Liver (tissue), 10 donors: ENCODE measurements at places on chromosomes 5 and 9.

DNA sequence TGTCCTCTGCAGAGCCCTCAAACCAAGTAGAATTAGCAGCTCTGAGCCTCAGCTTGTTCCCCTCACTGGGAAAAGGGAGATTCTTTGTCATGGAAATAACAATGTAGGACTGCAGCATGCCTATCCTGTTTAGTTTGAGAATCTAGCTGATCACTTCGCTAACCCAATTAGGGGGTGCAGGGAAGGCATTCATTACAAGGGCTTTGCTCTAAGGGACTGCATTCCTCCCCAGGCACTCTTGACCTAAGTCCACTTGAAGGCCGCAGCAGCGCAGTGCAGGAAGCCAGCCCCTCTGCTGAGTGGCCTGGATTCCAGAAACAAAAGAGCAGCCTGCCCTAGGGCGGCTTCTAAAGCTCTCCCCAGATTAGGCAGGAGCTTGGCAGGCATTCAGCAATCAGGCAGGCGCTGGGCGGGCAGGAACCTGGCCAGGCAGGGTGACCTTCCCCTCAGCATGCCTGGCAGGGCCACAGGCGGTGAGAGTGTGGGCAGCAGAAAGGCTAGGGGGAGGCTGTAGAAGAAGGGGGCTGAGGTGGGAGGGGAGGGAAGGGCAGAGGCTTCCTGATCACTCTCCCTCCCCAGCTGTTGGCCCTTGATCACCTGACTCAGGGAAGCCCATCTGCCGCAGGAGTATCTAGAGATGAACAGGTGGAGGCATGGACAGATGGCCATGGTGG, 24.8 kb downstream of the CCNJL start:
- H3K27me3 ChIP-seq: no peaks in the 10 kb centered on the region
- H3K4me3 ChIP-seq: no peak overlapping the region
- H3K27ac ChIP-seq: no peak overlapping the region
- no peaks in the 10 kb centered on the region for H3K4me1 ChIP-seq
- no peak for DNase-seq
- H3K36me3 ChIP-seq: no peaks in the 10 kb centered on the region

DNA sequence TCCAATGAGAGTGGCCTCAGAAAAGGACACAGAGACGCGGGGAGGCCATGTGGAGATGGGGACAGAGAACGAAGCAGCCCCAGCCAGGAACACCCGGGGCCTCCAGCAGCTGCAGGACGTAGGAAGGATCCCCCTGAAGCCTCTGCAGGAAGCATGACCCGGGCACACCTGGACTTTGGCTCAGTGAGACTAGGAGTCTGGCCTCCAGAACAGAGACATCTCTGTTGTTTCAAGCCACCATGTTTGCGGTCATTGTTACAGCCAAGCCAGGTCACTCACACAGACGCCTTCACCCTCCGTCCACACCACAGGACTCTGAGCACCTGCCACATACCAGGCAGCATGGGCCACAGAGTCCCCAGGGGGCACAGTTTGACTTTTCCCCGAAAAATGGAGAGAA, 63.6 kb upstream of the SARDH start:
- DNase-seq: no peak
- H3K4me3 ChIP-seq: no peak overlapping the region
- no peaks in the 10 kb centered on the region for H3K27me3 ChIP-seq
- no peaks in the 10 kb centered on the region for H3K4me1 ChIP-seq
- H3K27ac ChIP-seq: no peak overlapping the region

GRCh38 chr5:54273715-54274114, 36.7 kb downstream of the ARL15 start:
- DNase-seq: no peak
- H3K36me3 ChIP-seq: no peaks in the 10 kb centered on the region
- no peaks in the 10 kb centered on the region for H3K27me3 ChIP-seq
- no peak overlapping the region for H3K27ac ChIP-seq

DNA sequence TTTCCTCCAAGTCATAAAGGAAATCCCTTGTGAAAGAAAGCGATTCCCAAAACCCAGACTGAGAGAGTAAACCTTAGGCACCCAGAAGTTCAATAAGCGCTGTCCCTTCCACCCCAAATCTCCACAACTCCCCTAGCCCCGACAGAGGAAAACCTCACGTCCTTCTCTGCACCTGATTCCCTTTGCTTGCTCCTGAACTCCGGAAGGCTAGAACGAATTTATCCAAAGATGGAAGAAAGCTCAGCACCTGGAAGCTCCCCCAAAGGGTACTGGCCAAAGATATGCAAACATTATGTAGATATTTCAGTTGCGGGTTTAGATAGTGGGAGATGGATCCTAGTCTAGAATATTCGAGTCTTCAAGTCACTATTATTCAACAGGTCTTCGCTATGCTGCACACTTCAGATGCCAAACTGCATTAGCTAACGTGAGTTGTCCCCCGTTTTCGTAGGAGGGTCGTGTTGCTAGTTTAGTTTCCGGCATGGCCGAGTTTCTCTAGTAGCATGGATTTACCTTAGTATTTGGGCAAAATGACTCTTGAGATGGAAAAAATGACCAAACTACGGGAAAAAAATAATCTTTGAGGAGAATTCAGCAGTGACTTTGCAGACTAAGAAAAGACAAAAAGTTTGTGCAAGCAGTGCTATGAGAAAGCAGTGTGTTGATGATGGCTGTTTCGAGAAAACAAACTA, 27.7 kb downstream of the NR2F1 start:
- peaks cover 18% of the 10 kb centered on the region for H3K4me1 ChIP-seq
- no peak overlapping the region for H3K27ac ChIP-seq
- no peak for DNase-seq
- peaks cover 3% of the 10 kb centered on the region for H3K27me3 ChIP-seq
- H3K36me3 ChIP-seq: no peaks in the 10 kb centered on the region
- H3K4me3 ChIP-seq: no peak overlapping the region

DNA sequence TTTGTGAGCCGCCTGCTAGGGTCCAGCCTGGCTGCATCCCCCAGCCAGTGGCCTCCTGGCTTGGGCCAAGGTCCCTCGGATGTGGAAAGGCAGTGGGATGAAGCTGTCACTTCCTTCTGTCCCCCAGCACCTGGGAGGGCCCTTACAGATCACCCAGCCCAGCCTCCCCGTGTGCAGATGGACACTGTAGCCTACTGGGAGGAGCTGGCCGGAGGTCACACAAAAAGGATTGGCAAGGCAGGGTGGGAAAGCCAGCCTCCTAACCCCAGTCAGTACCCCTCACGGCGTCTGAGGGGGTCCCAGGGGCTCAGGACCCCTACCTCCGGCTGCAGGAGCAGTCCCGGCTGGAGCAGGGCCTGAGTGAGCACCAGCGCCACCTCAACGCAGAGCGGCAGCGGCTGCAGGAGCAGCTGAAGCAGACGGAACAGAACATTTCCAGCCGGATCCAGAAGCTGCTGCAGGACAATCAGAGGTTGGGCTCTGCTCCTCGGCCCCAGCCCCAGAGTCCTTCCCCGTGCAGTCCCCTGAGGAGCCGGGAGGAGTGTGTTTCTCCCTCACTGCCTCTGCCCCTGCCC, 28.3 kb downstream of the LRSAM1 start:
- no peak for DNase-seq
- no peak overlapping the region for H3K4me3 ChIP-seq
- H3K27ac ChIP-seq: no peak overlapping the region
- H3K36me3 ChIP-seq: peaks cover 55% of the 10 kb centered on the region

GRCh38 chr9:120360046-120360445, 219.9 kb downstream of the CDK5RAP2 start:
- H3K4me1 ChIP-seq: no peaks in the 10 kb centered on the region
- no peak overlapping the region for H3K27ac ChIP-seq
- no peaks in the 10 kb centered on the region for H3K27me3 ChIP-seq
- DNase-seq: no peak
